ENCODE measurements at places on chromosomes 7 and 10.

- no peaks in the 10 kb centered on the region for H3K36me3 ChIP-seq
- DNase-seq: no peak
- no peaks in the 10 kb centered on the region for H3K27me3 ChIP-seq
- no peaks in the 10 kb centered on the region for H3K4me1 ChIP-seq
- no peak overlapping the region for H3K4me3 ChIP-seq
These were observed 139.0 kb downstream of the HERPUD2 start for GRCh38 chr7:35555934-35556333.

DNA sequence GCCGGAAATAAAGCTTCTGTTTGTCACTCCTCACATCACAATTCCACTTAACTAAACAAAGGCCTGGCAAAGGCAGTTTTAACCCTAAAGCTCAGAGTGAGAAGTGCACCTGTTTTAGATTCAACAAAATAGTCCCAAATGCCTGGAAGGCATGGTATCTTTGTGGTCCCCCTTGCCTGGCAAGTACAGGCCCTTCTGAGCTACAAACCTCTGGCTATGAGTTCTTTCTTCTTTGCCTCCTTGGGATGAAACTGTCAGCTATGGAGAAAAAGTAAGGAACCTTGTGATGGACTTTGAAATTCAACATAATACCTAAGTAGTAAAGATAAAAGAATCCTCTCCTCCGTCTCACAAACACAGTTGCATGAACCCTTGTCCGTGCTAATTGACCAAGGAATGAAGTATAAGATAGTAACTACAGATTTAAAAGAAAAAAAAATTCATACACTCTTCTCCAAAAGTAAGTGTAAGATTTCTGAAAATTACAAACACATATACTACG lies 244.5 kb upstream of the ETV1 start:
- DNase-seq: no peak
- no peaks in the 10 kb centered on the region for H3K36me3 ChIP-seq
- H3K27ac ChIP-seq: no peak overlapping the region
- H3K27me3 ChIP-seq: no peaks in the 10 kb centered on the region
- no peak overlapping the region for H3K4me3 ChIP-seq
- H3K4me1 ChIP-seq: no peaks in the 10 kb centered on the region

DNA sequence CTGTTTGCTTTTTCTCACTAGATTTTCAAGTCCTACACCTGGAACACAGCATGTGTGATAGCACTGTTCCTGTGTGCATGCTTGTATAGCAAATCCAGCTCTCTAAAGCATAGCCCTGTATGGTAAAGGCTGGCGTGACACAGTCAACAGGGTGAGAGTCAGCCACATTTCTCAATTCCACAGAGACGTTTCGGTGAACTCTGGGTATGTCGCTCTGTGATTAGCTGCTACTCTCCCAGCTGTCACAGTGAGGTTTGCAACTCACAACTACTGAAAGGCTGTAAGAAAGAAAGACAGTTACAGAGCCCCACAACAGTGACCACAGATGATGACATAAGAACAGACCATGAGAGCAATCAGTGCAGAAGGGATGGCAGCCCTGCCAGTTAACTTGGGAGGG lies 170.6 kb upstream of the IMMP2L start:
- no peak overlapping the region for H3K27ac ChIP-seq
- no peak overlapping the region for H3K4me3 ChIP-seq
- H3K4me1 ChIP-seq: no peaks in the 10 kb centered on the region
- H3K27me3 ChIP-seq: no peaks in the 10 kb centered on the region

DNA sequence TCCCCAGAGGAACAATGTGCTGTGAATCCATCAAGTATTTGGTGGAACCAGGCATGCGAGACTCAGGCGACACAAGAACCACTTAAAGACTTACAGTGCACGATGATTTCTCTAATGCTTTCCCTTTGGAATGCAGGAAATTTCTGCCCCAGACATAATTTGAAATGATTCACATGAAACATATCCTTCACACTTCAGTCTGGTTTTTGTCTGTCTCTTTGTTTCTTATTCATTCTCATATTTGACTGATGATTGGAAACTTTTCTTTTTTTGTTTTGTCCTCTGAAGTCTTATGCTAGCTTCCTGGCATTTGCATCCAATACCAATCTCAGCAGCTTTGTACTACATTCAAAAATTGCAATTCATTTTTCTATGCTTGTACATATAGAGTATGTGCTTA lies 502.8 kb downstream of the PHTF2 start:
- H3K36me3 ChIP-seq: no peaks in the 10 kb centered on the region
- no peak overlapping the region for H3K27ac ChIP-seq
- H3K4me1 ChIP-seq: peaks cover 4% of the 10 kb centered on the region
- H3K27me3 ChIP-seq: no peaks in the 10 kb centered on the region
- no peak overlapping the region for H3K4me3 ChIP-seq

- H3K27ac ChIP-seq: no peak within 1 kb of the TSS
- H3K27me3 ChIP-seq: no peaks in the 10 kb centered on the region
- H3K36me3 ChIP-seq: no peaks in the 10 kb centered on the region
- peak within 1 kb of the TSS; percentile 74 for H3K4me3 ChIP-seq
- DNase-seq: peak; percentile 81
These were observed at the start of gene ELMO1 for GRCh38 chr7:37448636-37449361. ELMO1 (minus strand) TSS chr7:37448864; CDS start chr7:37342690, 106,174 bp downstream.

DNA sequence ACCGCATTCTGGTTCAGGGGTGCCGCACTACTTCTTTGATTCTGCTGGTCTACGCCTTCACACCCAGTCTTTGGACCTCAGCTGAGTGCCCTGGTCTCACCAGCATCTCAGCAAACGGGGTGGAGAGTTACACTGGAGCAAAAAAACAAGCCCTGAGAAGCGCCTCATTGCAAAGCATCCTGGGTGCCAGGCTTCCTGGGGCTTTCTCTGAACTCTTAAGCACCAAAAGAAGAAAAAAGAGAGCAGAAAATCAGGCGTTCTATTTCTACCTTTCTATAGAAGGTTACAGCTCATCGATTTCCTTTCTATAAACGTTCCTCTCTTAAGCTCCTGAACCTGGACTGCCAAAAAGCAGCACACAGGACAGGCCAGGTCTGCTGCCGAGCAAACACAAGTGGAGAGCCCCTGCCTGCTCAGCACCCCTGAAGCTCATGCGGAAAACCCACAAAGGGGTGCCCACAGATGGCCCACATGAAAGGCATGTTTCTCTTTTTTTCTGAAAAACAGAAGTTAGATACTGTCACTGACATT lies 217.9 kb downstream of the SFMBT2 start:
- no peak for DNase-seq
- H3K4me1 ChIP-seq: no peaks in the 10 kb centered on the region
- peaks cover 8% of the 10 kb centered on the region for H3K36me3 ChIP-seq
- H3K27ac ChIP-seq: no peak overlapping the region
- H3K4me3 ChIP-seq: no peak overlapping the region

GRCh38 chr7:74216361-74216761 lies 6.6 kb downstream of the LAT2 start:
- DNase-seq: no peak
- no peak overlapping the region for H3K27ac ChIP-seq
- H3K36me3 ChIP-seq: no peaks in the 10 kb centered on the region
- no peaks in the 10 kb centered on the region for H3K27me3 ChIP-seq
- no peaks in the 10 kb centered on the region for H3K4me1 ChIP-seq

- H3K36me3 ChIP-seq: no peaks in the 10 kb centered on the region
- H3K27me3 ChIP-seq: no peaks in the 10 kb centered on the region
- no peak for DNase-seq
- H3K4me3 ChIP-seq: no peak overlapping the region
These were observed 148.2 kb downstream of the ETV1 start for GRCh38 chr7:13841284-13841683.

DNA sequence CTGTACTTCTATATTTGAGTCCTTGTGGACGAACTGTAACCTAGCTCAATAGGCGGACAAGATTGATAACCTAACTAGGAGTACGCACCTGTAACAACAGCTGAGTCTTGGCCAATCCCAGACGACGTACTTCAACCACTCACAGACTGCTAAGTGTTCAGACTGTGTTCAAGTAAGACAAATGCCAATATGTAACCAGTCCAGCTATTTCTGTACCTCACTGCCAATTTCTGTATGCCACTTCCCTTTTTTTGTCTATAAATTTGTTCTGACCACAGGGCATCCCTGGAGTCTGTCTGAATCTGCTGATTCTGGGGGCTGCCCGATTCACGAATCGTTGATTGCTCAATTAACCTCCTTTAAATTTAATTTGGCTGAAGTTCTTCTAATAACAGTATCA lies 32.2 kb downstream of the HACD1 start:
- H3K4me1 ChIP-seq: no peaks in the 10 kb centered on the region
- no peak for DNase-seq
- no peaks in the 10 kb centered on the region for H3K36me3 ChIP-seq
- no peak overlapping the region for H3K27ac ChIP-seq

DNA sequence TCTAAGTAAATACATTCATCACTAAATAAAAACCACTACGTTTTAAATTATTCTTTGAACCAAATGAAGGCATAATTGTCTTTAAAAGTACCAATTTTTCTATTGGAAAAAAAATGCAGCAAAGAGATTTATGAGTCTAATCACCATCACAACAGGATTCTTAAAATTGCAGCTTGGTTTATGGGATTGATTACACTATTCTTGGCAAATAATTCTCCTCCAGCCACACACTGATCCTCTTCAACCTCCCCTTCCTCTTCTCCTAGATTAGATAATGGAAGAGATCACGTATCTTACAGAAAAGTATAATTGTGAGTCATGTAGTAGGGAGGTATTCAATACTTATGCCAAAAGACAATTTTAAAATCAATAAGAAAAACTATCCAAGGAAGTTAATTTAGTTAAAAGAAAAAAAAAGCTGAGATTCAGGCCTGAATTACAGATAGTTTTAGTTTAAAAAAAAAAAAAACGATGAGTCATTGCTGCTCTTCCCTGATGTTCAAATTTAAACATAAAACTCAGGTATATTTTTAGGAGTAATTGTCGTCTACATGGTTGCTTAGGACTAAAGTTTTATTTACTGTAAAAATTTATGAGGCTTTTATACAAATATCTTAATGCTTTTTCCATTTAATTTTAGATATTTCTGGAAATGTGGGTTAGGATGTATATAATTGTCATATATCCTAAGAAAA lies 133.7 kb upstream of the CDK1 start:
- H3K4me1 ChIP-seq: no peaks in the 10 kb centered on the region
- no peaks in the 10 kb centered on the region for H3K27me3 ChIP-seq
- no peak for DNase-seq
- H3K36me3 ChIP-seq: no peaks in the 10 kb centered on the region

- H3K27ac ChIP-seq: no peak overlapping the region
- H3K4me3 ChIP-seq: no peak overlapping the region
- H3K4me1 ChIP-seq: no peaks in the 10 kb centered on the region
- no peaks in the 10 kb centered on the region for H3K27me3 ChIP-seq
- H3K36me3 ChIP-seq: no peaks in the 10 kb centered on the region
These were observed 65.8 kb downstream of the MTURN start for GRCh38 chr7:30200591-30200990.

DNA sequence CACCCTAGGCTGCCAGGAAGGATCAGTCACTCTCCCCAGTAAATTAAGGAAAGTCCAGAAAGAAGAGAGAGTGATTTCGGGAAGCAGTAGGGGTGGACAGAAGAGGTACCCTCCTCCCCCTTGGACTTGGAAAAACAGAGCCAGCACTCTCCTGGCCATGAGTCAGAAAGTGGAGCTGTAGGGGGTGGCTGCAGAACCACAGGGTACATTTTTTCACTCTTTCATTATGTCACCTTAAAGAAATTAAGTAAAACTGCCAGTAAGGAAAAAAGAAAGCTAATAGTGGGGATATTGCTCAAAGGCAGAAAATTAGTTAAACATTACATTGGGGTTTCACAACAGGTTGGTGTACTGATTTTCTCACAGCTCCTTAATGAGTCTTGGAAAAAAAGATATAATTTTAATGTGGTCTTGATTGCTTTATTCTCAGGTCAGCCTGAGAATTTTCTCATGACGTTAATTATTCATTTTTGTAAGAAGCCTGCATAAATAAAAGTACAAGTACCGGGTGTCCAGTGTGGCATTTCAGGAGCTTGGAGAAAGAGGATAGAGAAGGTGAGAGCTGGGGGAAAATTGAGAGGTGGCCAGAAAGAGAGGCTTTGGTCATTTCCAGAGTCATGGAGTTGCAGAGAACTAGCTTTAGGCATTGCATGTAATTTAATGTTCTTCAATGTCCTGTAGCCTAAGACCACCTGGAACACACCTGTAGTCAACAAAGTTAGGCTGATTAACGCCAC lies 23.2 kb upstream of the AOAH start:
- no peaks in the 10 kb centered on the region for H3K36me3 ChIP-seq
- no peaks in the 10 kb centered on the region for H3K27me3 ChIP-seq
- no peak for DNase-seq
- H3K27ac ChIP-seq: no peak overlapping the region

DNA sequence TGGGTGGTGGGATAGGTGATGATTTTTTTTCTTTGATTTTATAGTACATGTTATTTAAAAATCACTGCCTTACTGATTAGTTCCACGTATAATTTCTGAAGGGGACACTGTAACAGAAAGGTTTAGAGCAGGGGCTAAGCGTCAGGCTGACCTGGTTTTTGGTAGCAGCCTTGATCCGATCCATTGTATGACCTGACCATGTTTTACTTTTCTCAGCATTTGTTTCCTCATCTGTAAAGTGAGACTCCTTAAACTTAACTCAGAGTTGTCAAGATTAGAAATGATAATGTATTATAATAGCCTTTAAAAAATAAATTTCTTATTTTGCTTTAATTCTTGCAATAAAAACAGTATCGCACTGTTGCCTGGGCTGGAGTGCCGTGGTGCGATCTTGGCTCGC lies 23.6 kb downstream of the INPP5F start:
- H3K27me3 ChIP-seq: no peaks in the 10 kb centered on the region
- H3K36me3 ChIP-seq: no peaks in the 10 kb centered on the region
- H3K4me3 ChIP-seq: no peak overlapping the region
- H3K4me1 ChIP-seq: no peaks in the 10 kb centered on the region
- no peak overlapping the region for H3K27ac ChIP-seq

- H3K4me1 ChIP-seq: no peaks in the 10 kb centered on the region
- DNase-seq: no peak
- H3K4me3 ChIP-seq: no peak overlapping the region
- H3K27ac ChIP-seq: no peak overlapping the region
- no peaks in the 10 kb centered on the region for H3K36me3 ChIP-seq
- no peaks in the 10 kb centered on the region for H3K27me3 ChIP-seq
These were observed 186.6 kb upstream of the LYZL1 start for GRCh38 chr10:29102233-29102632.

DNA sequence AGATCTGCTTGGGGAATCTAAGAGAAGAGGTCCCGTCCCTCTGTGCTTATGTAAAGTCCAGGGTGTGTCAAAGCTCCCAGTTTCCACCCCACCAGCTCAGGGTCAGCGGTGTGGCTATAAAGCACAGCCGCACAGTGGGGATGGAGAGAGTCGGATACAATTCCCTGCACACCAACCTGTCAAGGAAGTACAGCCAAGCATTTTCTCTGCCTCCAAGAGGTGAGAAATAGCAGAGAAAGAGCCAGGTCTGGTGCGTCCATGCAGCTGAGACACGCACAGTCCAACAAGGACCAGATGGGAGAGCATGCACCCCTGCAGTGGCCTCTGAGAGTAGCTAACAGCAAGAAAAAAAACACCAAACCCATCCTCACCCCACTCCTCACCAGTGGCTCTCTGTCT lies 61.3 kb upstream of the WAC start:
- no peak for DNase-seq
- H3K27ac ChIP-seq: no peak overlapping the region
- peaks cover 2% of the 10 kb centered on the region for H3K27me3 ChIP-seq
- H3K4me1 ChIP-seq: peaks cover 5% of the 10 kb centered on the region
- 0 out of 2 replicates have a peak overlapping the region, but pooled peaks have one; percentile 0 for H3K4me3 ChIP-seq

GRCh38 chr7:151076863-151077704 lies 3.5 kb downstream of the FASTK start:
- DNase-seq: peak; percentile 91
- no peak overlapping the region for H3K27ac ChIP-seq
- no peaks in the 10 kb centered on the region for H3K27me3 ChIP-seq

All from H1 (cell line).